Hematopoietic multipotent progenitor cell treated with erythropoietin and hydrocortisone succinate and interleukin-3 and kit ligand, for 4 days (in vitro differentiated cells): ENCODE measurements at places on chromosomes 12 and 14.
A peak's percentile ranks its signal among the peaks of the same experiment; 100 is the strongest.

- no peak for DNase-seq
These were observed 12.6 kb upstream of the FAIM2 start for GRCh38 chr12:49916129-49916919.

DNA sequence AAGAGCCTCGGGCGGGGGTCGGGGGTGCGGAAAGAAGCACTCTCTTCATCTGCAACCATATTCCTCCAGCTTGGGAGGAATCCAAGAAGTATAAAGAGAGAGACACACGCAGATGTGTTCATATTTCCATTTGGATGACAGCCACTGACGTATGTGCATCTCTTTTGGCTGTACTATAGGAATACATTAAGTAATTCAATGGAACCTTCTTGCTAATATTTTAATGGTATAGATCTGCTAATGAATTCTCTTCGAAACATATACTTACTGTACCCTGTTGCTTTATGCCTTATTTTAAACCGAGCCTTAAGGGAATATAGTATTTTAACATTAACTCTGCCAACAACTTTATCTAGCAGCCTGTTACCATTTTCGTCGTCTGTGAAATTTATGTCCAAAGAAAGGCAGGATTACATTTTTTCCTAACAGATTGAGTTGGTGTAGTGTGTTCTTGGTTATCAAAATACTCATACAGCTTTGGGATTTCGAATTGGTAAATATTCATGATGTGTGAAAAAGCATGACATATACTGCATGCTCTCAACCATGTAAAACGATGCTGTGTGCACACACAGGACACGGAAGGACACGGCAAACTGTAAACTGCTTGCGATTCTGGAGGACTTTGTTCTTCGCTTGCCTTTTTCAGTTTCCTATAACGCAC is 84.5 kb downstream of the CCDC88C start:
- no peak for DNase-seq

- DNase-seq, result no peak
These were observed 485.4 kb downstream of the MDGA2 start for GRCh38 chr14:47189911-47190484.

DNA sequence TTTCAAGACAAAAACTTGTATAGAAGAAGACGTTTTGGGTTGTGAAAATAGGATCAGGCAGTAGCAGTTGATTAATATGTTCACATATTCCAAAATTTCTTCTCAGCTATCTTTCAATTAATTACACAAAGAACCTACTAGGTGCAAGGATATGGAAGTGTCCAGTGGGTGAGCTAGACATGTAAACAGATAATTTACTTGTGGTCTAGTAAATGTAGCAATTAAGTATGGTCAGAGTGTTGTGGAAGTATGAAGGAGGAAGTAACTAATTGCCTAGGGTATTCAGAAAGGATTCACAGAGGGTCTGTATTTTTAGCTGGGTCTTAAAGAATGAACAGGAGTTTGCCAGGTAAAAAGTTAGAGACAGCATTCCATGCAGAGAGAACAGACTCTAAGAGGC is 5.9 kb downstream of the GOLGA5 start:
- DNase-seq, result no peak

- peak; percentile 19 for DNase-seq
These were observed 125.2 kb upstream of the RFLNA start for GRCh38 chr12:124169577-124170284.

DNA sequence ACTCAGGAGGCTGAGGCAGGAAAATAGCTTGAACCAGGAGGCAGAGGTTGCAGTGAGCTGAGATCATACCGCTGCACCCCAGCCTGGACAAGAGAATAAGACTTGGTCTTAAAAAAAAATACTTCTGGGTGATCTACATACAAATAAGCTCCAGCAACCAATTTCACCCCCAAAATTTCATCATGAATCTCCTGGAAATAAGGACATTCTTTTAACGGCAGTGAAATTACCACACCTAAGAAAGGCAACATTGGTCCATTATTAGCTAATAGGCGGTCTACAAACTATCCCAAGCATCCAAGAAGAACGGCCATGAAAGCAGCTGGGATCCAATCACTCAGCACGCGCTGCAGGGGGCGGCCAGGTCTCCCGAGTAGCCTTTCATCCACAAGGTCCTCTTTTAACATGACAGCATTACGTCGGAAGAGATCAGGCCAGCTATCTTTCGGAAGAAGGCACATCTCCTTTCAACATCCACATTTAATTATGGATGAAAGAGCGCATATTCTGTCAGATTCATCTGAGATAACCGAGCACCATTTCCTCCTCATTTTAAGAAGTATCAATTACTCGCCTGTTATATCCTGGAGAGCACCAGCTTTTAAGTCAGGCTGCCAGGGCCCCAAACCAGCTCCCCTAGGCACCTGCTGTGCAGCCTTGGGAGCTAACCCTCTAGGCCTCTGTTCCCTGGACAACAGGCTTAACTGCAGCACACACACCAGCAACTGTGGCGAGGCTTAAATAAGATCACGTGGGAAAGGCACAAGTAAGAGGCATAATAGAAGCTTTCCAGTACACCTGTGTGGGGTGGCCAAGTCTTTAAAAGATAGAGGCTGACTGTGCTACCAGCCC is 4.2 kb downstream of the SLC15A4 start:
- DNase-seq, result no peak

- DNase-seq, result no peak
These were observed 196.9 kb upstream of the NOVA1 start for GRCh38 chr14:26794731-26795130.
